ENCODE measurements at places on chromosomes 4 and X. TPM values are rescaled to one million over a fixed set of nuclear protein-coding genes. Genes with fewer than 3 reads are reported as not detected.

Gene SPANXB1
- not detected for total RNA-seq

Gene CCSER1
- 6.7 TPM for total RNA-seq

Gene LAP3
- total RNA-seq = 90.9 TPM

Gene NR0B1
- total RNA-seq = not detected

Gene RHOXF1
- not detected for total RNA-seq

Gene OPHN1
- total RNA-seq = 16.9 TPM

Gene GLOD5
- 1.1 TPM for total RNA-seq

Gene S100P
- 9.4 TPM for total RNA-seq

Gene KCTD8
- 0.10 TPM for total RNA-seq

Gene XAGE1A
- not detected for total RNA-seq

Gene EVC
- total RNA-seq = 37.9 TPM

Gene DDIT4L
- total RNA-seq = not detected

Gene CPXCR1
- not detected for total RNA-seq

All from upper lobe of left lung (tissue), 6 donors.